Cortex of kidney (tissue), 1 donor: ENCODE measurements at places on chromosomes 5 and 9.

- DNase-seq: no peak
Measured at GRCh38 chr9:34961574-34962490, 3.7 kb downstream of the PHF24 start.

- no peak for DNase-seq
Measured at GRCh38 chr5:157913575-157913974, 54.6 kb upstream of the CLINT1 start.

DNA sequence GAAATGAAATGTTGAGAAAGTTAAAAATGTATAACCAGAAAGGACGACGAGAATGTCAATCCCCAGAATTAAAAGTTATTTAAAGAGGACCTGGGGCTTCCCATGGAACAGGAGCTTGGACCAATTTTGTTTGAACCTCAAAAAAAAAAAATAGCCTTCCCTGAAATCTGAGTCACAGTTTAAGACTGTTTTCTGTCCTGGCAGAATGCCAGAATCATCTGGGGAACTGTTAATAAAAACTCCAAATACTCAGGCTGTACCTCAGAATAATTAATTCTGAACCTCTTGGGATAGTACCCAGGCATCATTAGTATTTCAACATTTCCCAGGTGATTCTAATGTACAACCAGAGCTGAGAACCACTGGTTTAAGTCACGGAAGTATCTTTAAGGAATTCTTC is 102.2 kb upstream of the SLCO6A1 start:
- DNase-seq: no peak

DNA sequence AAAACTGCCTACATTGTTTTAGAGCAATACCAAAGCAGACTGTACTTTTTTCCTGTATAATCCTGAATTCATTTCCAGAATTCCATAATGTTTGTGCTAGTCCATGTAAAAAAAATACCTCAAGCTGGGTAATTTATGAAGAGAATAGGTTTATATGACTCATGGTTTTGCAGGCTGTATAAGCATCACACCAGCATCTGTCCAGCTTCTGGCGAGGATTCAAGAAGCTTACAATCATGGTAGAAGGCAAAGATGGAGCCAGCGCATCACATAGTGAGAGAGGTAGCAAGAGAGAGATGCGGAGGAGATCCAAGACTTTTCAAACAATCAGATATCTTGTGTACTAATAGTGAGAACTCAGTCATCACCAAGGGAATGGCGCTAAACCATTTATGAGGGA is 280.3 kb upstream of the CDH9 start:
- no peak for DNase-seq

GRCh38 chr5:175824676-175825075 is 46.7 kb upstream of the CPLX2 start:
- no peak for DNase-seq

- no peak for DNase-seq
Measured at GRCh38 chr5:2758632-2759031, 7.2 kb upstream of the IRX2 start.

- DNase-seq: no peak
Measured at GRCh38 chr5:79973511-79973910, 17.6 kb downstream of the MTX3 start.

DNA sequence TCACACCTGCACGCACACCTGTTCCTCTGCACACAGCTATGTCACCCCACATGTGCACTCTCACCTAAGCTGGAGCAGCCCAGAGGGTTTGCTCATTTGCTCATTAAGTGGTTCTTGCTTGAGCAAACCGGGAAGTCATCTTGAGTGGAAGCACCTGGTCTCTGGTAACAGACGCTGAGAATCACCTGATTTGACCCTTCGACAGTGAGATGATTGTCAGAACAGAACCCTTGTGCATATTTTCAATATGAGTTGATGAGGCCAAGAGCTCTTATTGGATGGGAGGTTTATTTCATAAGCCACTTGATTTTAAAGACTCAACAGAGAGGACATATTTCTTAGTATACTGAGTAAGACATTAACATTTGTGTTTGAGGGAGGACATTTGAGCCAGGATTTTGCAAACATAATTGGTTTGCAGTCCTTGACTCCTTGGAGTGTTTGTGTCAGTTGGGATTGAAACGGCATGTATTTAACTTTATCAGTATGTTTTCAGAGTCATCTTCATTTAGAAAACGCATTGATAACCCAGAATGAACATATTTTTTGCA is 22.1 kb upstream of the LPCAT1 start:
- no peak for DNase-seq

DNA sequence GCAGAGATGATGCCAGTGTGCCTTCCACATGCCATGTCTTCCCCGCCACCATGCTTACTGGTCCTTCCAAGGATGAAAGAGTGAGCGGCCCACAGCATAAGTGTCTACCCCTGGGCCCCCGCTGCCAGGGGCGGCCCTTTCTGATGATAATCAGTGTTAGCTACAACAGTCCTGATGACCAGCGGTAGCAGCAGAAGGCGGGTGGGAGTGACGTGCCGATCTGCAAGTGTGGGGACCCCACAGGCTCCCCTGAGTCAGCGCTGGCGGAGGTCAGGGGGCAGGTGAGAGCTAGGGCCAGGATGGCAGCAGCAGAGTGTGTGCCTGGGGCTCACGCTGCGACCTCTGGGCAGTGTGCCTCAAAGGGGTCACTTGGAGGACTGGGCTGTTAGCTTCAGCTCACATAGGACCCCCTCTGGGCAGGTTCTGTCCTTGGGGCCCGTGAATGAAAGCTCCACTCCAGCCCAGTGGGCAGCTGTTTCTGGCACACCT is 80.4 kb downstream of the HMCN2 start:
- no peak for DNase-seq

- DNase-seq: no peak
Measured at GRCh38 chr9:90343991-90344390, 298.6 kb downstream of the DIRAS2 start.

DNA sequence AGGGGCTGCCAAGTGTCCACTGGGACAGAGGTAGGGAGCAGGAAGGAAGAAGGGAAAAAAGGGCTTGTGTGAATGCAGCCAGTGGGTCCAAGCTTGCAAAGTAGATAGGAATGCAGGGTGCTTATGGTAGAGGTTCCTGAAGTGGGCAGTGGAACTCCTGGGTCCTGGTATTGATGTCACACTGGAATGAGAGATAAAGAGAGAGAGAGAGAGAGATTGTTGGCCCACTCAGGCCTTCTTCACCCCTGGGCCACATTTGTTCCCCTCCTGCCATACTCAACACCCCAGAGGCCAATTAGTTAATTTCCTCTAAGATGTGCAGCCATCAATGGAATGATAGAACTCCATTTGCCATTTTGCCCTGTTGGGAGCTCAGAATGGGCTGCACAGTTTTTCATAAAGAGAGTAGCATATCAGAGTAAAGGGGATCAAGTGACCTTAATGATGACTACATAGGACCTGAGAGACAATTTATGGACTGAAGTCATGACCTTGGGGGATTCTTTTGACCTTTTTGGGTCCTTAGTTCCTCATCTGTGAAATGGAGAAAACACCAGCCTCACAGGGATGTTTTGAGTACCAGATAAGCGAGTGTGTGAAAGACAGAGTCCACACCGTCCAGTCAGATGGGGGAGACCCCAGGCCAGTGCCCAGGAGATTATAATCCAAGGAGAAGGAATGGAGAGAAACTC is 52.9 kb downstream of the PPARGC1B start:
- no peak for DNase-seq

GRCh38 chr9:37425298-37425752 is 2.8 kb downstream of the GRHPR start:
- DNase-seq: no peak

GRCh38 chr9:3903906-3904305 is 378.1 kb upstream of the RFX3 start:
- DNase-seq: no peak

- no peak for DNase-seq
Measured at GRCh38 chr5:149406979-149407306, 27.9 kb upstream of the IL17B start.

- DNase-seq: no peak
Measured at GRCh38 chr5:126056851-126057622, 366.2 kb upstream of the GRAMD2B start.

- no peak for DNase-seq
Measured at GRCh38 chr5:94374336-94374735, 244.1 kb downstream of the KIAA0825 start.

DNA sequence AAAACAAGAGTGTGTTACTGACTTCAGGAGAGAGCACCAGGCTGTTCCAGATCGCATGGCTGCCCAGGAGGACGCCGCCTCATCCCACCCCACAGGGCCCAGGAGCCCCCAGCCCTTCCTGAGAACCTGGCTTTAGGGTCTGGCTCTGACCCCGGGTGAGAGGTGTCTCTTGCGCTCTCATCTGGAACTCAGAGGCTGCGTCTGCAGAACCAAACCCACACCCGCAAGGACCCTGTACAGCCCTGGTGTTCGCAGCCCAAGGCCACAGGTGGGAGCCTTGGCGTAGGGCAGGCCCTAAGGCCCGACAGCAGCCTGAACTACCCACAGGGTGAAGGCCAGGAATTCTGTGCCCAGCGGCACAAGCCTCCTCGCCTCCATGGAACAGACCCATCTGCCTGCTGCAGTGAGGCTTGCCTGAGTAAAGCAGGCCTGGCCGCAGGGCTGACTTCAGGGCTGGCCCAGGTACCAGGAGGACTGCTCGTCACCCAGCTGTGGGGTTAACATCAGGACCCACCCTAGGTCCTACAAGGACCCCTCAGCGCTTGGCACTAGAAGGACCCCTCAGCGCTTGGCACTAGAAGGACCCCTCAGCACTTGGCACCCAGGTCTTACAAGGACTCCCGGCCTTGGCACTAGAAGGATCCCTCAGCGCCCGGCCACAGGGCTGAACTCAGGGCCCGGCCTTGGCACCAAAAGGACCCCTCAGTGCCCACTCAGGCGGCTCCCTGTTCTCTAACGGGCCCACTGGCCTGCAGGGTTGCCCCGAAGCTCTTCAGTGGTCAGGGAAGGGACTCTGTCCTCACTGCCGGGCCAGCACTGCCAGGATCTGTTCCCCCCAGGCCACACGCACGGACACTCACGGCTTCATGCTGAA is 48.2 kb downstream of the NKD2 start:
- no peak for DNase-seq

- no peak for DNase-seq
Measured at GRCh38 chr9:109894921-109895758, 115.1 kb downstream of the PALM2AKAP2 start.

DNA sequence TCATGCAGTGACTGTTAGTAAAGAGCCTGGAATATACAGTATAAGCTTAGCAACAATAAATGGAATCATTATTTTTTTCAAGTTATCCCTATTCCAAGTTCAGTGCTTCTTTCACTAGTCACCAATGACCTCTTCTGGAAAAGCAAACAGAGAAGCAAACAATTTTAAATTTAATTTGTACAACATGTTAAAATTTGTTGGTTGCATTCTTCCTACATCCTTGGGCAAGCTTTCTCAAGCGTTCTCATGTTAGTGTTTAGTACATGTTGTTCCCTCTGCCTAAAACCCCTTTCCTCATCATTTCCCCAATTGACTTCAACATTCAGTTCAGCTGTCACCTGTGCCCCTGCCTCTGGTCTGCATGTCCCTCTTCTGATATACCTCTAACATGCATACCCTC is 123.4 kb downstream of the SEC61B start:
- DNase-seq: no peak

GRCh38 chr5:114838937-114839336 is 330.8 kb downstream of the TRIM36 start:
- no peak for DNase-seq

- no peak for DNase-seq
Measured at GRCh38 chr9:3510796-3511195, 15.0 kb downstream of the RFX3 start.

- no peak for DNase-seq
Measured at GRCh38 chr5:159330131-159330800, at the start of gene IL12B. Gene IL12B, minus strand, starts transcription at chr5:159330487. Its CDS starts 3,705 bp downstream, at chr5:159326782.

DNA sequence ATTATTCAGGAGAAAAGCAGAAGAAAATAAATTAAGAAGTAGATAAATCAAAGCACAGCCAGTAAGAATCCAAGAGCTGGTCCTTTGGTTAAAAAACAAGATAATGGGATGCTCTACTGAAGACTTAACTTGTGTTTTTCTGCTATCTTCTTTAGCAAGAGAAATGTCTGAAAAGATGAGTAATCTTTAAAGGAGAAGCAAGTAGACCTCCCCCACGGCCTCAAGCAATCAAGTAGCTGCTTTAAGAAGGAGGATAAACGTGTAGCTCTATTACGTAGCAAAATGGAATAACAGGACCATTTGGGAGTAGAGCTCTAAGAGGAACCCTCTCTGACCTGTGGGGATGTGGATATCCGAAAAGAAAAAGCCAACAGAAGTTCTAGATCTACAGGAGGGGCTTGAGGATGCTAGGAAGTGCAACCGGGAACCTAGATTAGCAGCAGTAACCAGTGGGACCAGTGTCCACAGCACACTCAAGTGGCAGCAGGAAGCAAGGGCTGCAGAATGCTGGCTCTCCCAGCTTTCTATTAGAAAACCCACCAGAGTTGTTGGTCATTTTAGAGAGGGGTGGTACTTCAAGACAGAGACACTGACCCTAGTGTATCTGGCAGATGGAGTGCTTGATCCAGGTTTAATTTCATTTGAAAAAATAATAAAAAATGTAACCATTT is 185.4 kb downstream of the GABBR2 start:
- DNase-seq: no peak

- DNase-seq: no peak
Measured at GRCh38 chr9:122844137-122844536, 15.7 kb upstream of the PDCL start.

GRCh38 chr5:123827811-123828210 is 315.8 kb downstream of the CSNK1G3 start:
- DNase-seq: no peak

GRCh38 chr5:117561531-117561930 is 986.9 kb upstream of the SEMA6A start:
- no peak for DNase-seq

DNA sequence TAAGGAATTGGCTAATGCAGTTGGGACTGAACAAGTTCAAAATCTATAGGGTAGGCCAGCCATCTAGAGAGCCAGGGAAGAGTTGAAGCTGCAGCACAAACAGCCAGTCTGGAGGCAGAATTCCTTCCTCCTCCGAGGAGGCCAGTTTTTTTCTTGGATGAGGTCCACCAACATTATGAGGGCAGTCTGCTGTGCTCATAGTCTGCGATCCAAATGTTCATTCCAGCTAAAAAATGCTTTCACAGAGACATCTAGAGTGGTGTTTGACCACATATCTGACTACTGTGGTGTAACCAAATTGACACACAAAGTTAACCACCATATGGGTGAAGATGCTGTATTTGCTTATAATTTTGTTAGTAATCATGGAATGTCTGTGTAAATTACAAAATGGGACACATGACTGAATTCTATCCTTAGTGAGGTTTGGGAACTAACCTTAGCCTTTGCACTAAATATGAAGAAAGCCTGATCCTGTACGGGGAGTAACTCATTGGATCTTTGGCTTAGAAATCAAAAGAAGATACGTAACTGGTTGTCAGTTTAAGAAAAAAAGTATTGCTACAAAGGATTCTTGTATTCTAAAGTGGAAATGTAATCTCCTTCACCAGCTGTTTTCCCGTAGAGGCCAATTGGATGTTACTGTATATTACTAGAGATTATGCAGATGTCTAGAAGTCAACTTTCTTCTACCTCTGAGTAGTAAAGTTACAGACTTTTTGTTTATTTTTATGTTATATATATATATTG is 70.6 kb downstream of the SPIN1 start:
- DNase-seq: no peak

DNA sequence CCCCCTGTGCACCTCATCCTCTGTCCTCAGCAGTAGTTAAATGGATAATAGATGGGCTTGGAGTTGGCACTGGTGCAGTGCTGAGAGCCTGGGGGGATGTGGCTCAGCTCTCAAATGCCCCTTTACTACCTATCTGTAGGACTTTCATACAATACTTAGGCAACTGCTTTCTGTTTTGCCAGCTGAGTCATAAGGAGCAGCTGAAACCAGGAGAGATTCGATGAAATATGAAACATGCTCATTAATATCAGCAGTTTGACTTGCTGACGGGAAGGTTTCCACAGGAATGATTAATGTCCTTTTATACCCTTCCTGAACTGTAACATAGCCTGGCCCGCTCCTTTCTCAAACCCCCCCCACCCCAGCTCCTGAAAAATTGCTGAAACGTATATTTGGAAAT is 142.6 kb downstream of the SAXO1 start:
- no peak for DNase-seq
